ENCODE measurements at places on chromosomes 16 and 17. TPM values are rescaled to one million over a fixed set of nuclear protein-coding genes. Genes with fewer than 3 reads are reported as not detected.

- no peak for DNase-seq
- no peaks in the 10 kb centered on the region for H3K27me3 ChIP-seq
- no peak overlapping the region for H3K4me3 ChIP-seq
- H3K4me1 ChIP-seq = no peaks in the 10 kb centered on the region
- H3K27ac ChIP-seq = no peak overlapping the region
- H3K36me3 ChIP-seq = no peaks in the 10 kb centered on the region
Observed at GRCh38 chr16:7512503-7512902, 179.9 kb downstream of the RBFOX1 start.

GRCh38 chr17:40364906-40365305 lies 369 bp upstream of the GJD3 start:
- H3K27me3 ChIP-seq = no peaks in the 10 kb centered on the region
- H3K4me3 ChIP-seq = no peak overlapping the region
- DNase-seq = no peak
- no peak overlapping the region for H3K27ac ChIP-seq
- no peaks in the 10 kb centered on the region for H3K36me3 ChIP-seq

- no peaks in the 10 kb centered on the region for H3K27me3 ChIP-seq
- no peak overlapping the region for H3K27ac ChIP-seq
- H3K36me3 ChIP-seq = no peaks in the 10 kb centered on the region
Observed at GRCh38 chr16:19926449-19927390, 42.1 kb upstream of the GPRC5B start.

DNA sequence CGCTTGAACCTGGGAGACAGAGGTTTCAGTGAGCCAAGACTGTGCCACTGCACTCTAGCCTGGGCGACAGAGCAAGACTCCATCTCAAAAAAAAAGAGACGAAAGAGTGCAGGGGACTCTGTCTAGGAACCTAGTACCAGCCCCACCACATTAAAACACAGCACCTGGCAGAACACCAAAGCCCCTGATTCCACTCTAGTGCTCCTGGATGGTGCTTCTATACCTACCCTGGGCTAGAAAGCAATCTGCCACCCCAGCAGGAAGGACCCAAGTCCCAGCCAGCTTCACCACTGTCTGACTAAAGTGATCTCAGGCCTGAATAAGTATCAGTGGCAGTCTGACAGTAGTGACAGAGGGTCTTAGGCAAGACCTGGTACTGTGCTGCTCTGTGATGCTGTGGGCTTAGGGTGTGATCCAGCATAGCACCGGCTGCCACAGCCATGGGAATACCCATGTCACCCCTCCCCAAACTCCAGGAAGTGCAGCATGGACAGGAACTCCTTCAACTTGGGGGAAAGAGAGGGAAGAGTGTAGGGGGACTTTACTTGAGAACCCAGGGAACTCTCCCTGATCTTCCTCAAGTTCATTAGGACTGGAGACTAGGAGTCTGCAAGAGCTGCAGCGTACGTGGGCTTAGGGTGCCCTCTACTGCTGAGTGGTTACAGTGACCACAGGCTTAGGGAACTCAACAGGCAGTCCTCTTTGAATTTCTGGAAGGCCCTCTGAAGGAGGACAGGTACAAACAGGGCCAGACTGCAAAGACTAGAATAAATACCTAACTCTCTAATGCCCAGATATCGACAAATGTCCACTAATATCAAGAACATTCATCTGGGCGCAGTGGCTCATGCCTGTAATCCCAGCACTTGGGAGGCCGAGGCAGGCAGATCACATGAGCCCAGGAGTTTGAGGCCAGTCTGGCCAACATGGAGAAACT lies 30.0 kb upstream of the RNF43 start:
- no peak overlapping the region for H3K27ac ChIP-seq
- DNase-seq = peak; percentile 88
- no peaks in the 10 kb centered on the region for H3K4me1 ChIP-seq
- no peaks in the 10 kb centered on the region for H3K27me3 ChIP-seq

DNA sequence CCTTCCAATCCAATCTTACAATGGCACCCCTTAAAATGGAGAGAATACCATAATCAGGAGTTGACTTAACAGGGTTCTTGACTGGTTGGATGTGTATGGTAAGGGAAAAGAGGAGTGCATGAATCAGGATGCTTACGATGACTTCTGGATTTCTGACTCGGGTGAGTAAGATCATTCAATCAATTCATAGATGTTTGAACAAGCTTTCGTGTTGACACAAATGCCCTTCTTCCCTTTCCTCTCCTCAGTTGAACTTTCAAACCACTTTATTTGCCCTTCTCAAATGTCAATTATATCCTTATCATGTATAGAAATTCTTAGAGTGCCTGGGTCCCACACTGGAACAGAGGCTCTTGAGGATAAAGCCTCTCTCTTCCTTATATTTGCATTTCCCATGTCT lies 25.9 kb downstream of the ABCC12 start:
- no peaks in the 10 kb centered on the region for H3K36me3 ChIP-seq
- H3K27me3 ChIP-seq = no peaks in the 10 kb centered on the region
- no peak overlapping the region for H3K27ac ChIP-seq
- H3K4me3 ChIP-seq = no peak overlapping the region
- DNase-seq = no peak
- H3K4me1 ChIP-seq = peaks cover 21% of the 10 kb centered on the region

GRCh38 chr16:67919622-67920221 lies 11.9 kb downstream of the CTRL start:
- H3K4me1 ChIP-seq = peaks cover 49% of the 10 kb centered on the region
- H3K27me3 ChIP-seq = no peaks in the 10 kb centered on the region
- no peak overlapping the region for H3K27ac ChIP-seq
- H3K36me3 ChIP-seq = peaks cover 63% of the 10 kb centered on the region

GRCh38 chr17:43952351-43952723 lies 1.4 kb downstream of the PYY start:
- DNase-seq = peak; percentile 56
- no peaks in the 10 kb centered on the region for H3K36me3 ChIP-seq
- no peak overlapping the region for H3K4me3 ChIP-seq
- peaks cover 22% of the 10 kb centered on the region for H3K27me3 ChIP-seq

DNA sequence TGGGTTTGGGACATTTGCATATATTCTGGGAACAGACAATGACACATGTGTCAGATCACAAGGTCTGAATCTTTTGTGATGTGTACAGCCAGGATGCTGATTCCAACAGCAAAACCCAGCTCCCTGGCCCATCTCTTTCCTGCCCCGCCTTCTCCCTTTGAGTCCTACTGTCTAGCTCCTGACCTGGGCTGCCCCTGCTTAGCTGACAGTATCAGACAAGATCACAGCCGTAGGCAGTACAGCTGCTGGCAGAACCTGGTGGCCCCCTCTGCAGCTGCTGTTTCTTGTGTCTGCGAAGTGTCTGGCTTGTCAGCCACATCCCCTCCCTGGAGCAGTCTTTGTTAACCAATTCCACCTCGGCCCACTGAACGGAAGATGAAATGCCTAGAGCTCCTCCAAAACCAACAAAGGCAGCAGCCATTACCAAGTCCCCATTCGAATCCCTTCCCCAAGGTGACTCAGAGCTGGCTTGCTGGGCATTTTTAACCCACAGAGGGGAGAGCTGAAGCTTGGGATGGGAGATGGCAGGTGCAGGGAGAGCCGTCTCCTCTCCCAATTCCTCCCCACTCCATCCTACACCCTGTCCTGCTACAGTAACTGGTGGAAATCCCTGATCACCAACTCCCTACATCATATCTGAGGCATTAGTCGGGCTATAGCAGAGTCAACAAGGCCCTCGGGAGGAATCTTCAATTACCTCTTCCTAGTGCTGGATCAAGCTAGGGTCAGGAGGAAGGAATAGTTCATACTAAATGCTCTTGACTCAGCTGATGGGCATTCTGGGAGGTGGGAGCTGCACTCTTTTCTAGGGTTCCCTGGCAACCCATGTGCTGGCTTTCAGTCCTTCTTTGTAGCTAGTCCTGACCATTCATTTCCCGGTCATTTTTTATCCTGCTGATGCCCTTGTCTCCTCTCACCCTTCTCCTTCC lies 5.8 kb downstream of the PIPOX start:
- DNase-seq = peak; percentile 53
- no peaks in the 10 kb centered on the region for H3K4me1 ChIP-seq
- no peak overlapping the region for H3K4me3 ChIP-seq
- H3K36me3 ChIP-seq = no peaks in the 10 kb centered on the region
- no peak overlapping the region for H3K27ac ChIP-seq

DNA sequence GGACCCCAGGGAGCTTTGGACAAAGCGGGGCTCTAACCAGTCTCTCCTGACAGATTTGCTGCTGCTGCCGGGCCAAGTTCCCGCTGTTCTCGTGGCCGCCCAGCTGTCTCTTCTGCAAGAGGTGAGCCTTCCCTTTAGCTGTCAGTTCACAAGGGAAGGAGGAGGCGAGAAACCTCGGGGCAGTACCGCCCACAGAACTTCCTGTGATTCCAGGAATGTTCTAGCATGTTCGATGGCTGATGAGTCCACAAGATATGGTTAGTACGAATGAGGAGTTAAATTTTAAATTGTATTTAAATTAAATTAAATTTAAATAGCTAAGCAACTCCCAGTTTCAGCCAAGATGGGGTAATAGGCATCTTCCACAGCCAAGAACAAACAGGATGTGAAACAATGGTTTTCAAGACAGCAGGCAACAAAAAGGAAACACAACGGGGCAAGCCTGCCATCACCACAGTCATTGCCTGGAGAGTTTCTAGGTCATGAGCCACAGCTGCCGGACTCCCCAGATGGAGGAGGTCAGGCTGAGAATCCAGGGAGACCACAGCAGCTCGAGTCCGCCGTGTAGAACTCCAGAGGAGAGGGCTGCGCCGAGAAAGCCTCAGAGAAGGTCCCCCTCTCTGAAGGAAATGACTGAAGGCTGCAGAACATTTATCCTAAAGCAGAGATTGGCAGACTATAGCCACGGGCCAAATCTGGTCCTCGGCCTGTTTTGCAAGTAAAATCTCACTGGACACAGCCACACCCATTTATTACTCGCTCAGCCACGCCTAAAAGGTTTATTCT lies 9.5 kb upstream of the TCF25 start:
- H3K27ac ChIP-seq = peak overlapping the region; percentile 9
- no peaks in the 10 kb centered on the region for H3K27me3 ChIP-seq
- peaks cover 4% of the 10 kb centered on the region for H3K36me3 ChIP-seq
- no peak overlapping the region for H3K4me3 ChIP-seq
- H3K4me1 ChIP-seq = no peaks in the 10 kb centered on the region

DNA sequence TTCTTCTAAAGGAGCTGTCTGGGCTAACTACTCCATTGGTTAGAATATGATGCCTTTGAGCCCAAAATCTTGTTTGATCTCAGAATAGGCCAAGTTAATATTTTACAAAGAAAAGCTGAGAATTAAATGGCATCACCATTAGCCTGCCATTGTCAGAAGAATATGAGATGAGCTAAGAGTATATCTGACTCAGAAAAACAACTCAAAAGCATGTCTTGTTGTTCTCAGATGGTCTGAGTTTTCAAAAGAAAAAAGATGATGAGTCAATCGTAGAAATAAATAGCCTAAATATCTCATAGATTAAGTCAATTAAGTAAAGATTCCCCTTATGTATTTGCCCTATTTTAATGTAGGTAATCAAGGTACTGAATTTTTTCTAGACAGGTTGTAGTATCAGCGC lies 197.1 kb upstream of the TBX2 start:
- no peak for DNase-seq
- H3K4me3 ChIP-seq = no peak overlapping the region
- H3K27me3 ChIP-seq = no peaks in the 10 kb centered on the region
- peaks cover 24% of the 10 kb centered on the region for H3K4me1 ChIP-seq

GRCh38 chr17:30101686-30102390 lies 14.8 kb upstream of the NSRP1 start:
- DNase-seq = no peak
- H3K4me1 ChIP-seq = peaks cover 10% of the 10 kb centered on the region
- H3K27me3 ChIP-seq = no peaks in the 10 kb centered on the region
- no peak overlapping the region for H3K4me3 ChIP-seq

DNA sequence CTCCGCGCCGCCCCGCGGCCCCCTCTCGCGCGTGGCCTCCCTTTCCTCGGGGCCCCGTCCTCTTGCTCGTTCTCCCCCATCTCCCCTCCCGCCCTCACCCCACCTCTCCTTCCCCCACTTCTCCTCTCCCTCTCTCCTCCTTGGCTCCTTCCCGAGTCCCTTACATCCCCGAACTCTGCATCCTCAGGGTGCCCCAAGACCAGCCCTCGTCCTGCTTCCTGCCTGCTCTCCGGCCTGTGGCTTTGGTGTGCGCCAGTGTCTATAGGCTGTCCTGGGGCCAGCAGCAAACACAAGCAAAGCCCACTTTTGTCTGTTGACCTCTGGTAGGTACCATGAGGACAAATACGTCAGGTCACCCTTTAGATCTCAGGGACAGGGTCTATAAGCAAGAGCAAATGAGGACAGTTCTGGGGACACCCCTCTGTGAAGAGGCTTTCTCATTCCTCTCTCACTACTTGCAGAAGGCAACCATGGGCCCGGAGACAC lies 284 bp upstream of the COPZ2 start:
- H3K27ac ChIP-seq = peak overlapping the region; percentile 78
- H3K4me3 ChIP-seq = peak overlapping the region; percentile 66
- H3K4me1 ChIP-seq = peaks cover 15% of the 10 kb centered on the region
- H3K27me3 ChIP-seq = no peaks in the 10 kb centered on the region
- no peak for DNase-seq

- no peak for DNase-seq
- no peaks in the 10 kb centered on the region for H3K27me3 ChIP-seq
- H3K27ac ChIP-seq = no peak overlapping the region
- no peaks in the 10 kb centered on the region for H3K36me3 ChIP-seq
- H3K4me3 ChIP-seq = no peak overlapping the region
- no peaks in the 10 kb centered on the region for H3K4me1 ChIP-seq
Observed at GRCh38 chr17:54544249-54544648, 356.4 kb upstream of the TOM1L1 start.

DNA sequence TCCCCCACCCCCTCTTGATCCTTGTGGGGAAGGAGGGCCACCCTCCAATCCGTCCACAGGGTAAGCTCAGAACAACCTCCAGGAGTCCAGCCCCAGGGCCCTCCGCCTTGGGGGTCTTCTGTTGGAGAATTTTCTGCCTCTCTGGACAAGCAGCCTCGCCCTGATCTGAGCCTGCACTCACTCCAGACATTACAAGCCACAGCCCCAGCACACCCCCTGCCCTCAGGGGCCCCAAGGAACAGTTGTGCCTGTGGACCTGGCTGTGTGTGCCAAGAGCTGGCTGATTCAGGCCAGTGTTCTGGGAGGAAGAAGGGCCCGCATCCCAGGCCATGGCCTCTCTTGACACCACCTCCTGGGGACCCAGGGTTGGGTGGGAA lies 477 bp upstream of the ARHGAP27 start:
- DNase-seq = no peak
- peaks cover 16% of the 10 kb centered on the region for H3K36me3 ChIP-seq
- peak overlapping the region; percentile 79 for H3K27ac ChIP-seq
- peak overlapping the region; percentile 56 for H3K4me3 ChIP-seq
- H3K27me3 ChIP-seq = peaks cover 21% of the 10 kb centered on the region

- peaks cover 34% of the 10 kb centered on the region for H3K4me1 ChIP-seq
- no peak overlapping the region for H3K27ac ChIP-seq
Observed at GRCh38 chr16:83940119-83940518, 12.9 kb upstream of the OSGIN1 start.

The TBC1D16 gene
- 16.5 TPM for total RNA-seq

The TBC1D3G gene
- not detected for total RNA-seq

The SNX20 gene
- not detected for total RNA-seq

The TEX19 gene
- total RNA-seq = not detected

The PRRT2 gene
- 4.6 TPM for total RNA-seq

The NUFIP2 gene
- 70.5 TPM for total RNA-seq

The CD300E gene
- not detected for total RNA-seq

The CASKIN1 gene
- 0.73 TPM for total RNA-seq
